Left renal pelvis (tissue), 4 donors: ENCODE measurements at places on chromosomes 2 and 18.

GRCh38 chr2:230823264-230823964, 41.3 kb upstream of the ITM2C start:
- no peak for DNase-seq

- no peak for DNase-seq
Observed at GRCh38 chr2:20185176-20186022, 39.5 kb downstream of the SDC1 start.

- DNase-seq = no peak
Observed at GRCh38 chr2:12106440-12107080, 360.1 kb downstream of the LPIN1 start.

- no peak for DNase-seq
Observed at GRCh38 chr2:109294523-109294922, 165.5 kb downstream of the SH3RF3 start.

- no peak for DNase-seq
Observed at GRCh38 chr18:70553936-70554260, 265.1 kb downstream of the SOCS6 start.
